Activated CD8-positive, alpha-beta memory T cell treated with anti-CD3 and anti-CD28 coated beads, Interleukin-2, amount 50 U/mL, for 4 hours (primary cell): ENCODE measurements at places on chromosomes 4 and X.

DNA sequence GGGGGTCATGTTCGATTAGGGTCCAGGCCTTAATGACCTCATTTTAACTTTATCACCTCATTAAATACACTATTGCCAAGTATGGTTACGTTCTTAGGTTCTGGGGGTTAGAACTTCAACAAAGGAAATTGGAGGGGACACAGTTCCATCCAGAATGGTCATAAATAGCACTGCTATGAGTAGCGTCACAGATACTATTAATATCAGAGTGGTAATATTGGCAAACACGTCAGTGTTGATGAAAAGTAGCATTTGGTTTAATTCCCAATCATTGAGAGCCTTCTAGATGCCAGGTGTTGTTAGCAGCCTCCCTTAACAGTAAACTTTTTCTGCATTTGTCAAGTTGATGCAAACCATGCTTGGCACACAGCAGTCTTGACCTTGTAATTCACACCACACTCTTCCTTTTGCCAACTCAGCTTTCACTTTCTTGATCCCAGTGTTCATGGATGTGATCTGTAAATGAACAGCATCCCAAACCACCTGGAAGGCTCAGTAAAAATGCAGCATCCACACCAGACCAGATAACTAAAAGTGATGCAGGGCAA, 912.5 kb upstream of the TENM3 start:
- no peak for DNase-seq

DNA sequence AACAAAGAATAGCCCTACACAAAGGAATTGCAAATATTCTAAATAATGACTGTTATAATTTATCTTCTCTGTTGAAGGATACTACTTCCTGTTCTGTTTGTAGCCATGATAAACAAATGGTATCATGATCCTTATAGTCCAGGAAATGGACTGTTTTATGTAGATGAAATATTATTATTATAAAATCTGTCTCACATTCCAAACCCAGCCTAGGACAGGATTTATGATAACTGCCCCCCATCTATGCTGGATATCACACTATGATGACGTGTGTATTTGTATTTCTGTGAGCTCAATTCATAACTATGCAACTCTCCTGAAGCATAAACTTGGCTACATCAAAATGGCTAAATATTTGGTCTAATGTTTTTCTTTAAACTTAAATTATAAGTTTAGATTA, 21.3 kb downstream of the DMD start:
- DNase-seq, result no peak

- peak; percentile 12 for DNase-seq
These were observed 6.3 kb upstream of the HAUS3 start for GRCh38 chr4:2248044-2248780.

GRCh38 chr4:184100297-184100885, 117.3 kb downstream of the ENPP6 start:
- peak; percentile 28 for DNase-seq
